Stimulated activated CD4-positive, alpha-beta T cell treated with anti-CD3 and anti-CD28 coated beads, Interleukin-15, amount 100 ng/mL, for 48 hours (primary cell): ENCODE measurements at places on chromosomes 7 and 10.

- DNase-seq = no peak
Measured at GRCh38 chr10:15096661-15097010, 519 bp upstream of the RPP38 start.

DNA sequence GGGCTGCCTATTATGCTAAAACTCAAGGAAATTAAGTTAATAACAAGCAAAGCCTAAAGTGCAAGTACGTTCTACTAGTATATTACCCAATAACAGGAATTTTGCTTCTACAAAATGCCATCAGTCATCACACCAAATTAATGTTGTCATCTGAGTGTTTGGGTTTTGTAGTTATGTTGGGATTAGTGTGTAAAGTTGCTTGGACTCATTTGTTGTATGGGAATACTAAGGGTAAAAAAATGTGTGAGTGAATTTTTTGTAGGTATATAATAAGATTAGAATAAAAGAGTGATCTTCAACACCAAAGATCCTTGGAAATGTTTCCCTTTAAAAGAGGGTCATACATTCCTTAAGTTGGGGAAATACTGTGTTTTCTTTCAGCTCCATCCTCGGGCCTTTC, 38.6 kb downstream of the NRP1 start:
- DNase-seq = no peak

DNA sequence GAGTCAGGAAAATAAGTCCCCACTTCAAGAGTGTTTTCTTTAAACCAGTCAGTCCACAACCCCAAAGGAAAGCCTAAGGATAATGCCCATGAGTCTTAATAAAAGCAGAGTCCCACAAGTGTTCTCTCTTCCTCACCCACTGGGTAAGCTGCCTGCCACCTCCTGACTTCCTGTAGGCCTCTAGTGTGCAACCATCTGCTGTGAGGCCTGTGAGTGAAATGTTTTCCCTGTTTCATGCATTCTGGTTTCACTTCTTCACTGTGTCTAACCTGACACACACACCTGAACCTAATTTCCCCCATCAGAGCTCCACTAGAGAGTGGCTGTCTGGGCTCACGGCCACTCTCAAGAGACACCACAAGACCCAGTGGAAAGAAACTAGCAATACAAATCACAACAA, 38.9 kb upstream of the GDF10 start:
- DNase-seq = peak; percentile 28

GRCh38 chr7:55439627-55440026, 74.5 kb downstream of the LANCL2 start:
- DNase-seq = no peak

DNA sequence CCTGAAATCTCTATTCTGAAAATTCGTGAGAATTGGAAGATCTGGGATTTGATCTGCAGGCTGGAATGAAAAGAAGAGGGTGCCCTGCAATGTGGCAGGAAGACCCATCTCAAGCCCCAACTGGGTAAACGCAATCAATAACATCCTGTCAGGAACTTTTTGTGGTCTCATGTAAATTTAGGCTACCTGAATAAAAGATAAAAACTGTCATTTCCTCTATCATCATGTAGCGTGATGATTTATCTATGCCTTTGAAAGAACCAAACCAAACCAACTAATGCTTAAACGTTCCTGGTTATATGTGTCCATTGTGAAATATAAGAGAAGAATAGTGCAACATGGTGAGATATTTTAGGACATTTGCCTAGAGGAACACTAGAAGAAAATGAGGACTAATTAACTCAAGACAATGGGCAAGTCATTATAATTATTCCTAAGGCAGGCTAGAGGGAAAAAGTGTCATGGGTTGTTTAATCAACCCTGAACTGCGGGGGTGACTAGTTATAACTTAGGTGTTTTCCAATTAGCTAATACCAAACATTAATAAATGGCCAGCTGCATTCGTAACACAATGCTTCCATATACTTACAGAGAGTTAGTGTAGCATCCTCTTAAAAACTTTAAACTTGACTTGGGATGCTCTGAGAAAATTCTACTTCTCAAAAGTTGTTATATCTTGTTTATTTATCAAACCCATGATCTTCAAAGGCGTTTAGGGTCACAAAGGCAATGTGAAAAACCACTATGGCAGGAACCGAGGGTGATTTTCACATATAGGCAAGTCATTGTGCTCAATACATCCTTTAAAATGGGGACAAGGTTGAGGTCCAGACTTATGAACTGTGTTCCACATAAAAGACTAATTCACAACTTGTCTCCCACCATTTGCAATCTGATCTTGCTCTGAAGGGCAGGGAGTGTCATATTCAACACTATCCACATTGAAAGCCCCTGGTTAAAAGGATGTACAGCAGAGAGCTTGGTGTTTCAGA, 48.6 kb upstream of the ADO start:
- DNase-seq = no peak
